Breast epithelium (tissue), 4 donors: ENCODE measurements at places on chromosomes 6 and 20. TPM values are rescaled to one million over a fixed set of nuclear protein-coding genes. Genes with fewer than 3 reads are reported as not detected.

DNA sequence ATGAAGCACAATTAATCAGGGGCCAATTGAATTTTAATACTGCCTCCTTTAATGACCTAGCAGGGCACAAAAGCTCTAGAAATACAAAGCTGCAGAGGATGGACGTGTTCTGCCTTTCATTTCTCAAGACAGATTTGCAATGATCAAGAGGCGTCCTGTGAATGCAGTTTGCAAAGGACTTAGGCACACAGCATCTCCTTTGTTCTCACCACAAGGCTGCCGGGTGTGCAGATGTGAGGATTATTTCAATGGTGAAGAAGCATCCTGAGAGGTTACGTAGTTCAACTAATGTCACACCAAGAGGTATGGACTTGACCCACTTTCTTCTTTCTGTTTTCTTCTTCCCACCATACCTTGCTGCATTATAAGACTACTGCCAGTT lies 42.9 kb upstream of the SPTLC3 start:
- no peak for DNase-seq

DNA sequence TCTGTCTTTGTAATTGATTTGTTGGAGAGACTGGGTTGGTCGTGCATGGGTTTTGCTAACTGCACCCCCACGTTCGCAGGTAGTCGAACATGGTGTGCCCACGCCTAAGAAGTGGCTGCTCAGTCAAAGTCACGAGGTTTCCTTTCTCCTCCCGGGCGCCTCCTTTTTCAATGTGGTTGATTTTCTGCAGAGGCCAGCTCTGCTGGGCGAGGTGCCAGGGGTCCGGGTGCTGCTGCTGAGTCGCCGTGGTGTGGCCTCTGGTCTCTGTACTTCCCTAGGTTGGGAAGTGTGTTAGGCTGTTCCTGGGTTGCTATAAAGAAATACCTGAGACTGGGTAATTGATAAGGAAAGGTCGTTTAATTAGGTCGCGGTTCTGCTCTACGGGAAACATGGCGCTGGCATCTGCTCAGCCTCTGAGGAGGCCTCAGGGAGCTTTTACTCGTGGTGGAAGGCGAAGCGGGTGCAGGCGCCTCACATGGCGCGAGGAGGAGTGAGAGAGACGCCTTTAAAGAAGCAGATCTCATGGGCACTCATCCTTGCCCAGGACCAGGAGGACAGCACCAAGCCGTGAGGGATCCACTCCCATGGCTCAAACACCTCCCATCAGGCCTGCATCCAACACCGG lies 14.1 kb downstream of the OSBPL2 start:
- DNase-seq, result no peak

- DNase-seq, result no peak
These were observed 104.5 kb downstream of the MKKS start for GRCh38 chr20:10329387-10330005.

GRCh38 chr20:53037621-53038020 lies 65.5 kb downstream of the TSHZ2 start:
- DNase-seq, result no peak

- no peak for DNase-seq
These were observed 40.6 kb upstream of the BMP6 start for GRCh38 chr6:7685276-7685675.

DNA sequence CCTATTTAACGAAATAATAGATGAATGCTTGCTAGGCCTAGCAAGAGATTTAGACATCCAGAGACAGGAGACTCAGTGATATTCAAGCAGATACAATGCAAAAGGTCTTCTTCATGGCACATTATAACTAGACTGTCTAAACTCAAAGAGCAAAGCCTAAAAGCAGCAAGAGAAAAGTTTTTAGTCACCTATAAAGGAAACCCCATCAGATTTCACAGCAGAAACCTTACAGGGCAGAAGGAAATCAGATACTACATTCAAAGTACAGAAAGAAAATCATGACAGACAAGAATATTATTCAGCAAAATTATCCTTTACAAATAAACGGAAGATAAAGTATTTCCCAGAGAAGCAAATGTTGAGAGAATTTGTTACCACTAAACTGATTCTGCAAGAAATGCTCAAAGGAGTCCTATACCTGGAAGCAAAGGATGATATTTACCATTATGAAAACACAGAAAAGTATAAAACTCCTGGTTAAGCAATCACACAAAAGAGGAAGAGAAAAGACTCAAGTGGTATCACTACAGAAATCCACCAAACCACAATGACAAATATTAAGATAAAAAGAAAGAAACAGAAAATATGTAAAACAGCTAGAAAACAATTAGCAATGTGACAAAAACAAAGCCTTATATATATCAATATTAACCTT lies 333.7 kb downstream of the MEI4 start:
- DNase-seq, result no peak

DNA sequence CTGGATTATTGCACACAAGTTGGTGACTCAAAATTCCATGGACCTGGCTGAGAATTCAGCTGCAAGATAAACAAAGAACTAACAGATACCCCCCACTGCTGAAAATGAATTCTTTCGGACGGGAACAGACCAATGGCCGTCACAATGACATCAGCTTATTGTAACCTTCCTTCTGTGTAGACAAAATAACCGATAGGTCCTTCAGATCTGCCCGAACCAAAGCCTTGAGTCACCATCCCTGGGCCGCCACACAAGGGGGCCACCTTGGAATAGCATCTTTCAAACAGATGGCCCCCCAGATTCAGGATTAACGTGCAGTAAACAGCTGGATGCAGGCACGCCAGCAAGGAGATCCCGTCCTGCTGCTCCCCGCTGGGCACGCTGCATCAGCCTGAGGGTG lies 214.0 kb upstream of the EXOC2 start:
- no peak for DNase-seq

DNA sequence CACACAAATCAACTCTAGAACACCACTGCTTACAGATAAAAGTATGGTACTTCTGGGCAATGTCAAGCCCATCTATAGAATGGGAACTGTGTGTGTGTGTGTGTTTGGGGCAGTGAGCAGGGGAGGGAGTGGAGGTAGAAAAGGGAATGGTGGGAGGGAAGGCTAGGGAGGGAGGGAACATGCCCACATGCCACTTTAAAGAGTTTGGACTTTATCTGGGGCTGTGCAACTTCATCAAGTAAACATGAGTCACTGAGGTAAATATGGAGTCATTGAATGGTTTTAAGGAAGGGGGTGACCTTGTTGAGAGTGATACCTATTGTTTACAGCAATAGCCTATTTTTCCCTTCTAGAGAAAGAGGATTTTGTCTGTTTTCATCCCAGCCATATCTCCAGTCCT lies 22.5 kb upstream of the RNGTT start:
- no peak for DNase-seq

DNA sequence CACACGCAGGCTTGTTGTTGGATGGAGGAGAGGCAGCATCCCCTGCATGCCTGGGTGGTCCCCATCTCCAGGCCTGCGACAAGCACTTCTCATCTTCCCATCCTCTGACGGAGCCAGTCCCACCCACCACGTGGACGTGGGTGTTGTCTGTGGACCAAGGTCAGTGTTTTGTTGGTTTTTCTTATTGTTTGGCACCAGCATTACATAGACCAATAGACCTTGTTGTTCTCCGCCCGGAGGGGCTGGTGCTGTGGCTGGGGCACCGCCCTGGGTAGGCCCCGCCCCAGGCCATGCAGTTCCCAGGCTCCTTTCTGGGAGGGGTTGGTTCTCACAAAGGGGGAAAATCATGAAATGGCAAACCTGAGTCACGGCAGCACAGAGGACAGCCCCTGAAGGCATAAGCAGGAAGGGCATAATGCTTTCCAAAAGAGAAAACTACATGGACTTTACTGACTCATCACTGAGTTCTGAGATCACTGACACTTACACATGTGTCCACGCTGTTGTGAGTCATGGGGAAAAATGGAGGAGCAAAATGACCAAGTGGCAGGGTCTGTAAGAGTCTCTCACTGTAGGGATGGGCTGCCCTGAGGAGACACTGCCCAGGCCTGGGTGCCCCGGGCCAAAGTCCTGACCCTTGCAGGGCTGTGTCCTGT lies 90.8 kb downstream of the THBS2 start:
- peak; percentile 28 for DNase-seq

DNA sequence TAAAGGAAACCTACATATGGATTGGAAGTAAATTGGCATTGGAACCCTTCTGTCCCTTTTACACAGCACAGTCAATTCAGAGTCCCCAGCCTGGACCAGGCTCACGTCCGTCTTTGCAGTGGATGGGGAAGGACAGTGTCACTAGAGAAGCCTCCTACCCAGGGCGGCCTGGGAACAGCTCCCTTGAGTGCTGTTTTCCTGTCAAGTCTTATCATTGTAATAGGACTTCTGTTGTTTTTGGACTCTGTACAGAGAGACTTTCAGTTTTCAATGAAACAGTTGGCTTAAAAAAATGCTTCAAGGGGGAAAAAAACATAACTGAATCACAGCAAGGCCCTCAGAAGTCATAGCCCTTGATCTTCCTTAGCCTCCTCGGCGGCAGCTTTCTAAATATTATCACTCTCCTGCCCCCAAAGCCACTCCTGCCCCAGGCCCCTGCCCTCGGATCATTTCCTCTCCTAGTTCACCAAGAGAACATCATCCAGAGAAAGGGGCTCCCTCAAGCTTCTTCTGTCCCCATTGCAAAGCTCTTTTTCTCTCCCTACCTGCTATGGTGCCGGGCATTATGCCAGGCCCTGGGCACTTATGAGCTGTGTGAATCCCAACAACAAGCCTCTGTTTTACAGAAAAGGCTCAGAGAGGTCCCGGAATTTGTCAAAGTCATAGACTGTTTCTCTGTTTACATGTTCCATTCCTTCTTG lies 37.8 kb upstream of the CNKSR3 start:
- DNase-seq, result no peak

- no peak for DNase-seq
These were observed 165.8 kb upstream of the CITED2 start for GRCh38 chr6:139540276-139540675.

GRCh38 chr6:8904754-8905153 lies 469.4 kb upstream of the SLC35B3 start:
- DNase-seq, result no peak

GRCh38 chr6:129575378-129576118 lies 134.4 kb downstream of the ARHGAP18 start:
- DNase-seq, result no peak

DNA sequence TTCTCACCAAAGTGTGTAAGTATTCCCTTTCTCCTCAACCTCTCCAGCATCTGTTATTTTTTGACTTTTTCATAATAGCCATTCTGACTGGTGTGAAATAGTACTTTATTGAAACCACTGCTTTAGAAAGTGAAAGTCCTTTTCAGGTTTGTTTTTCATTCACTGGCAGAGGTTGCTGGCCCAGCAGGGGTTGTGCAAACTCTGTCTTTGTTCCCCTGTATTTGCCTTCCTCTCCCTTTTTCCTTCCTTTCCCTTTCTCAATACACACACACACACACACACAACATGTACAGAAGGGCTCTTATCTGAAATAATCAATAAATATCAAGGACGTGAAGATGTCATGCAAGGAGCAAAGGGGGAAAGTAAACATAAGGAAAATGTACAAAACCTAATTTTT lies 99.8 kb downstream of the LY86 start:
- no peak for DNase-seq

- no peak for DNase-seq
These were observed 6.1 kb downstream of the PRDM13 start for GRCh38 chr6:99612551-99613408.

- no peak for DNase-seq
These were observed 300.4 kb upstream of the MARCKS start for GRCh38 chr6:113556775-113557174.

- no peak for DNase-seq
These were observed 380.3 kb upstream of the ARID1B start for GRCh38 chr6:156396791-156397418.

GRCh38 chr20:50278684-50279531 lies 88.3 kb downstream of the CEBPB start:
- DNase-seq, result no peak

- DNase-seq, result no peak
These were observed 2.4 kb downstream of the HM13 start for GRCh38 chr20:31516651-31517050.

- DNase-seq, result no peak
These were observed 48.0 kb upstream of the NOP56 start for GRCh38 chr20:2604506-2604835.

DNA sequence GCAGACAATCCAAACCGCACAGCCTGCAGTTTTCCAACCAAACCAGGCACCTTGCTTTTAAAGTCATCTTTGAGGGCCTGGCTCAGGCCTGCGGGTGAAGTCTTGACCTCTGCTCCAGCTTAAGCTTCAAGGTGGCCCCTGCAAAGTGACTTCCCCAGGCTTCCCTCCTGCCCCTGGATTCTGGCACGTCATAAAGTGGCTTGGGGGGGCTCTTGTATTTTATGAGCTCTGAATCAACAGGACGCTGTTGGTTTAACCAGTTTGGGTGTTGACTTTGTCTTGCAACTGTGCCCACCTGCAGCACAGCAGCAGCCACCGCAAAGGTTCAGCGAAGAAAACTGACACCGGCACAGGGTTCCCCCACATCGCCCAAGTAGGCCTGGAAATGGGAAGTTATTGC lies 81.2 kb downstream of the NFATC2 start:
- DNase-seq, result no peak

DNA sequence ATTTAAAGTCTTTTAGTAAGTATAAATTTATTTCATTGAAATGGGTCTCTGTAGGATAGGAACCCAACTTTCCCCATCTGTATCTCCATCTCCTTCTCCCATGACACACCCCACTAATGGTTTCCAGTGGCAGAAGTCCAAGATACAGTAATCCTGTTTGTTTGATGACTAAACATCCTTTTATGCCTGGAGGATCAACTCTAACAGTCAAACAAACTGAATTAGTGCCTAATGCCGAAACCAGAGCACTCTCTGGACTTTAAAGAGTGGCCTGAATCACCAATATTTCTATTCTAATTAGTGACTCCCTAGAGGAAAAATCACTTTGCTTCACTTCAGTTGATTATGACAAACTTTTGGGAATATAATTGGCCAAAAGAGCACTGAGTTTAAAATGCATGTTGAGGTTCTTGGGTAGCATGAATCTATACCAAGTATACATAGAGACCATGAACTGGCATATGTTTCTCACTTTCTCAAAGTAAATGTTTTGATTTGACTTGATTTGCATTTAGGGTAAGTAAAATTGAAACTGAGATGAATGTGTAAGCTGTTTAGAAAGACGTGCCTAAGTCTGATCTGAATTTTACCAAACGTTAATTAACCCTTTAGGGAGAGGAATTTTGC lies 776.4 kb upstream of the NRSN1 start:
- DNase-seq, result no peak

GRCh38 chr6:217048-217659 lies 75.1 kb upstream of the DUSP22 start:
- DNase-seq, result no peak

- DNase-seq, result no peak
These were observed 11.1 kb upstream of the PEX7 start for GRCh38 chr6:136811272-136811671.

- DNase-seq, result no peak
These were observed 309.4 kb downstream of the ZNF217 start for GRCh38 chr20:53284256-53284655.

The PLN gene
- 2.9 TPM for total RNA-seq

The PLCG1 gene
- total RNA-seq, result 92.3 TPM

The HLA-DOB gene
- not detected for total RNA-seq

The TSBP1 gene
- total RNA-seq, result not detected

The PSORS1C2 gene
- not detected for total RNA-seq

The EFCAB8 gene
- not detected for total RNA-seq

The ELOVL4 gene
- 0.64 TPM for total RNA-seq

The RIPPLY2 gene
- total RNA-seq, result not detected

The CDH26 gene
- 3.1 TPM for total RNA-seq

The EYS gene
- total RNA-seq, result 1.3 TPM
